IMR-90 (cell line): ENCODE measurements at places on chromosomes 13 and 19. TPM values are rescaled to one million over a fixed set of nuclear protein-coding genes. Genes with fewer than 3 reads are reported as not detected.

- H3K4me1 ChIP-seq: no peaks in the 10 kb centered on the region
- no peaks in the 10 kb centered on the region for H3K36me3 ChIP-seq
- DNase-seq: peak; percentile 0
- no peaks in the 10 kb centered on the region for H3K27me3 ChIP-seq
- no peak overlapping the region for H3K27ac ChIP-seq
Measured at GRCh38 chr13:90362707-90363106, 984.8 kb upstream of the MIR17HG start.

Gene MUC16
- total RNA-seq: not detected in 2 replicates

- no peaks in the 10 kb centered on the region for H3K27me3 ChIP-seq
- H3K27ac ChIP-seq: no peak overlapping the region
- DNase-seq: no peak
- H3K4me1 ChIP-seq: no peaks in the 10 kb centered on the region
- no peak overlapping the region for H3K4me3 ChIP-seq
Measured at GRCh38 chr19:38765214-38765613, 8.1 kb downstream of the LGALS7 start.

DNA sequence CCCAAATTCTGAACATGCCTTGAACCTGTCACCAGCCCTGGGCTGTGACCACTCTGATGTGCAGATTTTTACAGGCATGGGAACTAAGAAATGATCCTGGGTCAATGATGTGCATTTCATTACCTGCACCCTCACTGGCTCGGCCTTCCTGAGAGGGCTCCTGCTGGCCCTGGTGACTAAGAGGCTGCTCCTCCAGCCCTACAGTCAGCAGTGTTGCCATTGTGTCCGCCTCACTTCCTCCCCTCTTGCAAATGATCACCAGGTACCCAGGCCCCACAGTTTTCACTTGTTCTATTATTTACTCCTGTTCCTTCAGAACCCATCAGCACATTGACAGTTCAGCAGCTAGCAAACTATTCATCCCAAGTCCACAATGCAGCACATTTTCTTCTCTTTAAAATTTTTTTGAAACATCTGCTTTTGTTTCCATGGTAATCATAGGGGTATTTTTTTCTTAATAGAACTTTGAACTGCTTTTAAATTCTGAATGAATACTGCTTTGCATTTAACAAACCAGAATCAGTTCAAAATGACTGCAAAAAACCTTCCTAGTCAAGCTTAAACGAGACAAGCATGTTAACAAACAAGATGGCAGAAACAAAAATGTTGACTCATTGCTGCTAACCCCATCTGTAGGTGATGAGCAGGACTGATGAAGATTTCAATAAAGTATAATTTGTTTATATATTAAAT is 29.3 kb downstream of the STARD13 start:
- H3K27ac ChIP-seq: no peak overlapping the region
- peaks cover 25% of the 10 kb centered on the region for H3K4me1 ChIP-seq
- H3K36me3 ChIP-seq: peaks cover 10% of the 10 kb centered on the region

Gene ETHE1
- 141 and 161 TPM in 2 replicates for total RNA-seq

Gene SIRT6
- total RNA-seq: 3.9 and 6.1 TPM in 2 replicates

Gene TUBA3C
- total RNA-seq: not detected in 2 replicates

Gene ZSCAN22
- total RNA-seq: 1.9 and 2.5 TPM in 2 replicates

GRCh38 chr13:41199526-41199925 is 5.2 kb upstream of the KBTBD7 start:
- H3K27me3 ChIP-seq: no peaks in the 10 kb centered on the region
- H3K36me3 ChIP-seq: no peaks in the 10 kb centered on the region

DNA sequence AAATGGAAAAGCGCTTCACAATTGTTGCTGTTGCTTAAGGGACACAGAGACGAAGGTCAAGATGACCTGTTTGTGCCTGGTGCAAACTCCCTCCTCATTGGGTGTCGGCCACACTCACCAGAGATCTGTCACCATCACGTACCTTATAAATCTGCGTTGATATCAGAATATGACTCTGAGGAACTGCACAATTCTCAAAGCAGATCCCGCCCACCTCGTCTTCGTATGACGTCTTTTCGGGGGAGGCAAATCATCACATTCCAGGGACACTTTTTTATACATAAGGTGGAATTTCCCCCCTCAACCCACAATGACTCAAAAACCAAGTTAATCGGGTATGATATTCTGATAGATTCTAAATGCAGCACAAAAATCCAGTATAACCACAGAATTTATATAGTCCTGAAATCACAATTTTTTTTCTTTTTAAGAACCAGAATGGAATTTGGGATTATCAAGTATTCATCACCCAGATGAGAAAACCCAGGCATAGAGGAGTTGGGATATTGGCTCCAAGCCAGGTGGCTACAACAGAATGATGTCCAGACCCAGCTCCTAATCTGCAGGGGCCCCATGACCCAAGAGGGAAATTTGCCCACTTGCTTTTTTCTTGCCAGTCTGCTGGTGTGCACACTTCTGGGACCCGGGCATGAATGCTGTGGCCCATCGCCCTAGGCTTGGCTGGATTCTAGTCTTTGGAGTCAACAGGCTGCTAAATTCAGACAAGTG is 50.6 kb upstream of the MTIF3 start:
- no peak for DNase-seq
- H3K36me3 ChIP-seq: no peaks in the 10 kb centered on the region
- H3K4me3 ChIP-seq: no peak overlapping the region
- no peak overlapping the region for H3K27ac ChIP-seq
- peaks cover 19% of the 10 kb centered on the region for H3K27me3 ChIP-seq

GRCh38 chr19:56066152-56067023 is 54.7 kb downstream of the ZNF787 start:
- H3K4me1 ChIP-seq: no peaks in the 10 kb centered on the region
- H3K27me3 ChIP-seq: no peaks in the 10 kb centered on the region; the same call in 1 of the 2 replicates

DNA sequence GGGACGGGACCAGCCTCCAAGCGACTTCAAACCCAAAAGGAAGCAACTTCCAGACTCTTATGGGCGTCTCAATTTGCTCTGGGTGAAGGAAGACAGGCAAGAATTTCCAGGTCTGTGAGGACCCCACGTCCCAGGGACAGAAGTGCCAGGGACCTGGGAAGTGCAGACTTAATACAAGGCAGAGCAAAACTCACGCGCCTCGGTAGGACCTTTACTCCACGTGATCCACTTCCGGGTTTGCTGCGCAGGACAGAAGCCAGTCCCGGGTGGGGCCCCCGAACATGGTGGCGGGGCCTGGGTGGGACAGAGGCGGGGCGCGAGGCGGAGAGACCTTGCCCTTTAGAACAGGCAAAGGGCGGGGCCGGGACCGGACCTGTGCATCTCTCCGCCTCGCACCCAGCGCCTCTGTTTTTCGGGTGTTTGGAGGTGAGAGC is 9.3 kb downstream of the ZNF611 start:
- DNase-seq: no peak
- H3K36me3 ChIP-seq: peaks cover 19% of the 10 kb centered on the region
- H3K4me1 ChIP-seq: peaks cover 18% of the 10 kb centered on the region
- no peak overlapping the region for H3K27ac ChIP-seq
- H3K27me3 ChIP-seq: no peaks in the 10 kb centered on the region
- no peak overlapping the region for H3K4me3 ChIP-seq

Gene PTGIR
- total RNA-seq: 0.54 and 0.56 TPM in 2 replicates

DNA sequence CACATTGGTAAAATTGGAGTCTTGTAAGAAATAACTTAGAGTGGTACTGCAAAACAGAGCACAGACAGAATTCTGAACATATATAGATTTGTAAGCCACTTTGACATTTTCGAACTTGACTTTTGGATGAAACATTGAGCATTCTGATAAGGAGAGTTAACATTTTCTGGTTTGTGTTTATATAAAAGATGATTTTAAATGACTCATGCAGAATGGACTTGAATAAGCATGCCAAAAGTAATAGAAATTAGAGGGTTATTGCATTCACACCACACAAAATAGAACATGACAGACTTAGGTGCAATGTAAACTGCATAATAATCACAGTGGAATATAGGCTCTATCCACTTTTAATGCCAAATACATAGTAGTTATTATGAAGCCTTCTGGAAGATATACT is 507.0 kb downstream of the DACH1 start:
- no peak overlapping the region for H3K4me3 ChIP-seq
- no peak overlapping the region for H3K27ac ChIP-seq
- no peak for DNase-seq
- H3K36me3 ChIP-seq: no peaks in the 10 kb centered on the region
- H3K4me1 ChIP-seq: no peaks in the 10 kb centered on the region

GRCh38 chr13:111516712-111517640 is 196.5 kb downstream of the TEX29 start:
- no peaks in the 10 kb centered on the region for H3K4me1 ChIP-seq
- no peaks in the 10 kb centered on the region for H3K36me3 ChIP-seq
- H3K27ac ChIP-seq: no peak overlapping the region
- H3K4me3 ChIP-seq: no peak overlapping the region

GRCh38 chr13:60756306-60756705 is 359.3 kb downstream of the TDRD3 start:
- no peak overlapping the region for H3K4me3 ChIP-seq
- no peaks in the 10 kb centered on the region for H3K36me3 ChIP-seq
- no peak overlapping the region for H3K27ac ChIP-seq
- H3K4me1 ChIP-seq: no peaks in the 10 kb centered on the region
- H3K27me3 ChIP-seq: no peaks in the 10 kb centered on the region

Gene LRRC63
- not detected in 2 replicates for total RNA-seq

DNA sequence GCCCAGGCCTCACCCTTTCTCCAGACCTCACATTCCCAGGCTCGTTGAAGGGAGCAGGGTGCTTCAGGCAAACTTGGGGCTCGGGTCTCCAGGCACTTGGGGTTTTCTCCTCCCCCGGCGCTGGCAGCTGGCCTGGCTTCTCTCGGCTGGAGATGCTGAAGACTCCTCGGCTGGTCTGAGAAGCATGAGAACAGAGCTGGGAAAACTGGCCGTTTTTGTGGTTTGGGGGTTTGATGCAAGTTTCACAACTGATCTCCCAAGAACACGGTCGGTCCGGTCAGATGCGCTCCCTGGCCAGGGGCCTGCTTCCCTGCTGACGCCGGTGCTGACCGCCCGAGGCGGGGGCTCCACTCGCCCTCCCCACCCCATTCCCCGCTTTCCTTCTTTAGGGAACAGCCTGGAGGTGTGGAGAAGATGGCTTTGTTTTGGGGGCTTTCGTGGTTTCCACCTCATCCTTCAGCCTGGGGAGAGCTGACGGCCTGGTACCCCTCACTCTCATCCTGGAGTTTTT is 35.3 kb downstream of the CEBPA start:
- peaks cover 13% of the 10 kb centered on the region; the same call in 1 of the 2 replicates for H3K27me3 ChIP-seq
- H3K4me1 ChIP-seq: no peaks in the 10 kb centered on the region
- no peaks in the 10 kb centered on the region for H3K36me3 ChIP-seq
- H3K27ac ChIP-seq: no peak overlapping the region

Gene MYDGF
- total RNA-seq: 160 and 203 TPM in 2 replicates

Gene S1PR4
- not detected in 2 replicates for total RNA-seq

DNA sequence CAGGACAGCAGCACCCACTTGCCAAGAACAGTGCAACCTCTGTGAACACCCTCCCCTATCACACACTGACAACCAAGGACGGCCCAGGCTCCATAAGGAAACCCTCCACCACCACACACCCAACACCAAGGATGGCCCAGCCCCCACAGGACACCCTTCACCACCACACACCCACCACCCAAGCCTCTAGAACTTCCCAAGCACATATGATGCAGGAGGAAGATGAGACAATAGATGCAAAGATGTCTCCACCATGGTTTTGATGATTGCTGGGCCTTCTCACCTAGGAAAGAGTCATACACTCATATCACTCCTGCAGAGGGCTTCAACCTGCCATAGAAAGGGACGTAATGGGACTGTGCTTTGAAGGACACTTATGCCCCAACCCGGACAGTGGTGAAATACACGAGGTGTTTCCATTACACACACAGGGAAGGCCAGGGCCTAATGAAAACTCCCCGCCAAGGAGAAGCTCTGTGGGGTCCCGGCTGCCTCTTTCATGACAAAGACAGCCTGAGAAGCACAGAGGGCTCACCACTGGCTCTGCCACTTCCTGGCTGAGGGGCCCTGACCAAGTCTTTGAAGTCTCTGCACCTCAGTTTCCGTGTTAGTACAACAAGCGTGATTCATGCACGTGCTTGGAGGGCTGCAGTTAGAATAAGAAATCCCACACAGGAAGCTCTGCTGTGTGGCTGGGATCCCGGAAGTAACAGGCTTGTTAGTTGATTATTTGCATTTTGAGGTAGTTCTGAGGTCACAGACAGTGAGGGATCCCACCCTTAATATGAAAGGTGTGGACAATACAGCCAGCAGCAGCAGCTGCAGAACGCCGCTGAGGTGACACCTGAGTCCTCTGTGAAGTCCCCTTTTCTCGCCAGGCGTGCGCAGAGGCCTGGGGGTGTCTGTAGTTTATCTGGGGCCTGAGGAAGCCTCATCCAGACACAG is 61.9 kb upstream of the ATP12A start:
- H3K27me3 ChIP-seq: no peaks in the 10 kb centered on the region; the same call in 1 of the 2 replicates
- no peak overlapping the region for H3K27ac ChIP-seq
- H3K36me3 ChIP-seq: no peaks in the 10 kb centered on the region
- DNase-seq: no peak
- H3K4me3 ChIP-seq: no peak overlapping the region
- H3K4me1 ChIP-seq: no peaks in the 10 kb centered on the region

- H3K27ac ChIP-seq: peak overlapping the region; percentile 77
- DNase-seq: no peak
- H3K4me3 ChIP-seq: peak overlapping the region; percentile 66
- peaks cover 6% of the 10 kb centered on the region for H3K4me1 ChIP-seq
Measured at GRCh38 chr19:43620061-43621001, 902 bp upstream of the ZNF428 start.

GRCh38 chr19:18009412-18010066 is 1.6 kb downstream of the ARRDC2 start:
- H3K4me1 ChIP-seq: peaks cover 8% of the 10 kb centered on the region
- H3K27ac ChIP-seq: no peak overlapping the region
- peaks cover 26% of the 10 kb centered on the region for H3K36me3 ChIP-seq
- peak; percentile 17 for DNase-seq

DNA sequence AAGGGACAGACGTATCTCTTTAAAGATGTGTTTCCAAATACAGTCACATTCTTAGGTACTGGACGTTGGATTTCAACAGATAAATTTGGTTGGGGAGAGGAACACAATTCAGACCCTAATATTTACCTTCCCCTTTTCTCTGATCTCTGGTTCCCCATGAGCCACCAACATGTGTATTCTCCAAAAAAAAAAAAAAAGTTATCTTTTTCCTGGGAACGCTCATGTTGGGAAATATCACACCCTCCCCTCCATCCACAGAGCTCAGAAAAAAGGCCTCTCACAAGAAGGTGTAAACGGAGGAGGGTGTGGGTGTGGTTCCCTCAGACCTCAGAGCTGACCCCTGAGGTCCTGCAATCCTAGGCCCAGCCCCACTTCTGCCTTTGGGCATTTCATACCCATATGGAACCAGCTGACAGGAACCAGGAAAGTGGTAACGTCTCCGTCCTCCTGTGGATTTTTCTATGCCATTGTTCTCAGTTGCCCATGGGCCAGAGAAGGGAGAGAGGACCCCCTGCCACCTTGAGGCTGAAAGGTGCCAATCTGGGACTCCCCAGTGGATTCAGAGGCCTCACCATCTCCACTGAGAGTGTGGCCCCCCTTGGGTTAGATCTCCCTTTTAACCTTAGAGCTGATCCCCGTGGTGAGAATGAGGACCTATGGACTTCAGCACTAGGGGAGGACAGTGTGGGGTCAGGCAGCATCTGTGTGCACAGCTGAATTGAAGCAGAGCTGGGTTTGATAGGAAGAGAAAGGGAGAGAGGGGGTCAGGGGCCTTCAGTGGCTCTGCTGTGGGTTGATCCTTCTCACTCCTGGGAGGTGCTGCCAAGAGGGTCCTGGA is 8.4 kb upstream of the SIGLEC12 start:
- no peak overlapping the region for H3K4me3 ChIP-seq
- H3K36me3 ChIP-seq: no peaks in the 10 kb centered on the region
- DNase-seq: no peak
- no peaks in the 10 kb centered on the region for H3K27me3 ChIP-seq
- H3K27ac ChIP-seq: no peak overlapping the region
- no peaks in the 10 kb centered on the region for H3K4me1 ChIP-seq

- peaks cover 16% of the 10 kb centered on the region; the same call in 1 of the 2 replicates for H3K36me3 ChIP-seq
- peak; percentile 61 for DNase-seq
- peaks cover 50% of the 10 kb centered on the region for H3K4me1 ChIP-seq
- peak overlapping the region; percentile 15 for H3K4me3 ChIP-seq
- H3K27ac ChIP-seq: peak overlapping the region; percentile 100
Measured at GRCh38 chr13:114063545-114064449, 68.6 kb downstream of the RASA3 start.
